Sigmoid colon (tissue), 7 donors: ENCODE measurements at places on chromosomes 12 and 14. TPM values are rescaled to one million over a fixed set of nuclear protein-coding genes. Genes with fewer than 3 reads are reported as not detected.

DNA sequence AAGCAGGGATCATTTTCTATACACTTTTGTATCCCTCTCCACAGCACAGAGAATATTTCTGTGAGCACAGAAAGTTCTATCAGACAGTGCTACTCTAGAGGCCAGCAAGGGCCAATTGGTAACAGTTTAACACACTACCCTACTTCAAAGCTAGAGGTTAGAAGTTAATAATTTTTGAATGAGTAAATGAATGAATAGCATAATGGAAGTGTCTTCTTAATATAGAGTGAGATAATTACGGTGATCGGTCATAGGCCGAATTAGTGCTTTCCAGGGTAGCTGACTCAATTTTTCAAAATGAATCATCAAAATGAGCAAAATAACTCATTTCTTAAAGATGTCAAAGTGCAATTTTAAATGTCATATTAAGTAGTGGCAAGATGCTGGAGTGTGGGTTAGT, 67.0 kb upstream of the CCDC198 start:
- DNase-seq: no peak
- H3K4me3 ChIP-seq: no peak overlapping the region
- H3K36me3 ChIP-seq: no peaks in the 10 kb centered on the region
- H3K27me3 ChIP-seq: no peaks in the 10 kb centered on the region

- no peaks in the 10 kb centered on the region for H3K36me3 ChIP-seq
- no peak for DNase-seq
- no peaks in the 10 kb centered on the region for H3K4me1 ChIP-seq
- no peaks in the 10 kb centered on the region for H3K27me3 ChIP-seq
- no peak overlapping the region for H3K4me3 ChIP-seq
Measured at GRCh38 chr14:87756661-87757060, 236.3 kb downstream of the GALC start.

The KLRK1 gene
- total RNA-seq: 1.8 TPM

- peaks cover 67% of the 10 kb centered on the region for H3K4me1 ChIP-seq
- DNase-seq: no peak
- H3K27ac ChIP-seq: no peak overlapping the region
- H3K27me3 ChIP-seq: no peaks in the 10 kb centered on the region
- no peaks in the 10 kb centered on the region for H3K36me3 ChIP-seq
Measured at GRCh38 chr12:45263587-45263986, 47.7 kb downstream of the ANO6 start.

DNA sequence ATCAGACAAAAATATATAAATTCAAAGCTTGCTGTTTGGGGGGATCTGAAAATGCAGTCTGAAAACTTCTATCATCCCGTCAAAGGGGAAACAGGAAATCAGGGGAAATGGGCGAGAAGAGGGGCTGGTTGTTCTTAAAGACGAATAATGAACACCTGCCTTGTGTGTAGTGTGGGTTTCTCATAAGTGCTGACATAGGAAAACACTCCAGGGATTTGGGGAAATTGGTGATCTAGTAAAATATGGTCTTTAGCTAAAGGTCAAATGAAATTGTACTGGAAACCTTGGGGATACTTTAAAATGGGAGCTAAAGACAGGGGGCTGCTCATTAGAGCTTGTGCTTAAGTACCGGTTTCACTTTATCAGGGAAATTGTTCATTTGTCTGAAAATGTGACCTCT, 39.6 kb upstream of the PIK3C2G start:
- no peak overlapping the region for H3K27ac ChIP-seq
- H3K4me1 ChIP-seq: no peaks in the 10 kb centered on the region
- H3K4me3 ChIP-seq: no peak overlapping the region
- H3K36me3 ChIP-seq: no peaks in the 10 kb centered on the region

- no peak overlapping the region for H3K27ac ChIP-seq
- peak; percentile 36 for DNase-seq
- no peaks in the 10 kb centered on the region for H3K36me3 ChIP-seq
- H3K4me1 ChIP-seq: no peaks in the 10 kb centered on the region
Measured at GRCh38 chr12:31016057-31016456, 57.6 kb upstream of the DDX11 start.

DNA sequence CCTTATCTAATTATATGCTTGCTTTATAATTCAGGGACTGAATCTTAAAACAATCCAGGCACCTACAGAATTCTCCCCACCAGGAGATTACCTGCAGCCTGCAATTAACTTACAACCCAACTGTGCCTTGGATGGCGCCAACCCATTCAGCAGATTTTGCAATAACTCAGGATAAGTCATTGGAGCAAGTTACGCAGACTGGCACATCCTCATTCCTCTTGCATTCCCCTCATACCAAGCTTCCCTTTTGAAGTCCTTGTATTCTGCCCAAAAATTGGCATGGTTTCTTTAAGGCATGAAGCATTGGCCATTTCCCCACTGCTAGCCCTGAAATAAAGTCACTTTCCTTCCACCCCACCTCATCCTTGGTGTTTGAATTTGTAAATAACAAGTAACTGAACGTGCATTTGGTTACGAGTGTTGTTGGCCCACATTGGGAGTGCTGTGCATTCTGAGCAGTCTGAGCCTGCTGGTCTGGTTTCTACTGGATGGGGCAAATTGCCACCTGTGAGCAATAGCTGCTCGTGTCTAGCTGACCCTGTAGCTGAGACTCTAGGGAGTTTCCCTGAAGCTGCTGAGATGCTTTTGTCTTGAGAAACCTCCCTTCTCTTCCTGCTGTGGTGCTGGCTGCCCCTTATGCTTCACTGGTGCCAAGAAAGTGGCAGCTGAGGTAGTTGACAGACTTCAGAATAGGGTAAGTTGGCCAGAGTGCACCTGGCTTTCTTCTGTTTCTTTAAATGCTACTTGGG, 99.2 kb upstream of the SCAF11 start:
- no peak for DNase-seq
- no peaks in the 10 kb centered on the region for H3K27me3 ChIP-seq
- no peaks in the 10 kb centered on the region for H3K4me1 ChIP-seq
- no peak overlapping the region for H3K4me3 ChIP-seq
- H3K27ac ChIP-seq: no peak overlapping the region

- no peaks in the 10 kb centered on the region for H3K36me3 ChIP-seq
Measured at GRCh38 chr14:65422088-65422834, 9.7 kb downstream of the FUT8 start.

The WSCD2 gene
- total RNA-seq: 2.6 TPM

DNA sequence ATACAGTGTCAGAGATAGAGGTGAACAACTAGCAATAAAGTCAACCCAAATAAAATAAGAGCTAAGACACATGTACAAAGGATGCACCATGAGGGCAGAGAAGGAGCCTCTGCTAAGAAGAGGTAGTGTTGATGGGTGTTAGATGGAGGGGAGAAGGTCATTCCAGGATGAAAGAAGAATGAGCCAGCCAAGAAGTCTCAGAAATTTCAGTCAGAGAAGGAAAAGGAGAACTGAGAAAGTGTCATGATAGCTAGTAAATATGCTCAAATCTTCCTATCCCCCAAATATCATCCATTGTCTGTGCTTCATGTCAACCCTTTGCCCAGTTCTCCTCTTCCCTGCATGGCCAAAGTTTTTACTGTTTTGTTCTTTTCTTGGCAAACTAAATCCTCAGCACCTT, 225.2 kb upstream of the BTG1 start:
- no peaks in the 10 kb centered on the region for H3K36me3 ChIP-seq
- H3K4me1 ChIP-seq: no peaks in the 10 kb centered on the region
- no peak overlapping the region for H3K27ac ChIP-seq
- no peak overlapping the region for H3K4me3 ChIP-seq
